ENCODE measurements at places on chromosomes 11 and 22. TPM values are rescaled to one million over a fixed set of nuclear protein-coding genes. Genes with fewer than 3 reads are reported as not detected.

- DNase-seq, result no peak
These were observed 11.4 kb upstream of the CD44 start for GRCh38 chr11:35127619-35128018.

DNA sequence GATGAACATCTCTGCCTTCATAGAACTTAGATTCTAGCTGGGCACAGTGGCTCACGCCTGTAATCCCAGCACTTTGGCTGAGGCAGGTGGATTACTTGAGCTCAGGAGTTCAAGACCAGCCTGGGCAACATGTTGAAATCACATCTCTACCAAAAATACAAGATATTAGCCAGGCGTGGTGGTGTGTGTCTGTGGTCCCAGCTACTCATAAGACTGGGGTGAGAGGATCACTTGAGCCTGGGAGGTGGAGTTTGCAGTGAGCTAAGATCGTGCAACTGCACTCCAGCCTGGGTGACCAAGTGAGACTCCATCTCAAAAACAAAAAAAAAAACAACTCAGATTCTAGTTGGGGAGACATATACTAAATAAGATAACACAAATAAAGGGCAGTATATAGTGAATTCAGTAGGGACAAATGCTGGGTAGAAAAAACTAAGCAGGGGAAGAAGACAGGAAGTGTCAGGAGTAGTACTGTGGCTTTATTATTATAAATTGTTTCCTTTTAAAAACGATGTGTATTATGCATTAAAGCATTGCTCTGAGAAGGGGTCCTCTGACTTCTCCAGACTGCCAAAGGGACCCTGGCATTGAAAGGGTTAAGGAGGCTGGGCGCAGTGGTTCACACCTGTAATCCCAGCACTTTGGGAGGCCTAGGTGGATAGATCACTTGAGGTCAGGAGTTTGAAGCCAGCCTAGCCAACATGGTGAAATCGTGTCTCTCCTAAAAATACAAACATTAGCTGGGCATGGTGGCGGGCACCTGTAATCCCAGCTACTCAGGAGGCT lies 46.7 kb downstream of the PACS1 start:
- no peak for DNase-seq

GRCh38 chr11:46743693-46744339 lies 24.8 kb downstream of the F2 start:
- no peak for DNase-seq

DNA sequence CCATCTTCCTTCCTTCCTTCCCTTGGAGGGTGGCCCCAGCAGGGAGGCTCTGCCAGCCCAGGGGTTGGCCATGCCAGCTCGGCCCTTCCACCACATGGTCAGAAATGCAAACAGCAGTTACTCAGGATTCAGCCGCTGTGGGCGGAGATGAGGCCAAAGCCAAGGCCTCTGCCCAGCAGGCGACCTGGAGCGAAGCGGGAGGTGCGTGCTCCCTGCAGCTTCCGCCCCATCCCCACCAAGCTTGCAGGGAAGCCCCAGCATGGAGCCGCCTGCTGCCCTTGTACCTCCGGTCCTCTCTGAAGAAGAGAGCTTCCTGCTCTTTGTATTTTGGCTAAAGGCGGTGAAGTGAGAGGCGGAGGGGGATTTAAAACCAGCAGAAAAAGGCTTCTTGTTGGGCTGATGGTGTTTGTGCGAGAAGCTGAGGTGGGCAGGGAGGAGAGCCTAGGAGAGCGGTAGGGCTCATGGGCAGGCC lies 50.4 kb downstream of the ANO1 start:
- no peak for DNase-seq

DNA sequence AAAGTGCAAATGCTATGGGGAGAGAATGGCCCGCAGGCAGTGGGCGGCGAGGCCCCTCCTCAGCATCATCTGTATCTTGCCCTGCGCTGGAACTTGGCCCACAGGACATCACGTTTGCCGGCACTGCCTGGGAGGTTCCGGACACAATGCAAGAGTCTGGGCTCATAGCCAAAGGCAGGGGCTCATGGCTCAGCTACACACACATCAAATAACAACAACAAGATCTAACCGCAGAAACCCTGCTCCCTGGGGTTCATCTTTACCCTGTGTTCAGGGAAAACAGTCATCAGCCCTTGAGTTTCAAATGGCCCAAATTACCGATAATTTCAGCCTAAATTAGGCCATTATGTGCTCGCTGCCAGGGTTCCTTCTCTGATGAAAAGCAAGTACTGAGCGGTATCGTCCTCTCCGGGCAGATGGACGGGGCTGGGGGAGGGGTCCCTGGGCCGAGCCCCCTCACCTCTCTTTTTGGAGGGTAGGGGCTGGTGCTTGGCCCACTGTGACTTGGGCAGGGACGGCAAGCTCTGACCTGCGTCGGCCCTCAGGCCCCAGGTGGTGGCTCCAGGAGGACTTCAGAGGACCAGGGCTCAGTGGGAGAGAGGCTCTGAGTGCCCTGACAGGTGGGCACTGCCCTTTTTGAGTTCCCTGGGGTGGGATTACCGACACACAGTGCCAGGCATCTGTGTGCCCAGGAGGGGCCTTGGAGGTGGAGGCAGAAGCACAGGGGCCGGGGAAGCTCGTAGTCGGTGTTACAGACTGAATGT lies 25.0 kb upstream of the GAL start:
- peak; percentile 36 for DNase-seq

- no peak for DNase-seq
These were observed 3.4 kb downstream of the KIAA0930 start for GRCh38 chr22:45237065-45237990.

DNA sequence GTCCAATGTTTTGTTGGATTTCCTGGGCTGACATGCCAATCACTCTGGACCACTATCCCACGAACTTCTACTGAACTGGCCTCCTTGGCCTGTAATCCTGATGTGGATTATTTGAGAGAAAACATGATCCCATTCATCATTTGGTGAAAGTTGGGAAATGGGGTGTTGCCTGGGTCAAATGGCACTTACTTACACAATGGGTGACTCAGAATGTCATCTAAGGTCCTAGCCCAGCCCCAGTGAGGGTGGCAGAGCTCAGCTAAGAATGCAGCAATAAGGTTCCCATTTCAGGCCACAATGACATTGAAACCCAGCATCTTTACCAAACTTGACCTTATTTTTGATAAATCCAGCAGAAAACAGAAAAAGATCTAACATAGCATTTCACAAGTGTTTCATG lies 8.0 kb upstream of the DSCAML1 start:
- DNase-seq, result no peak

- no peak for DNase-seq
These were observed 97.7 kb downstream of the CD44 start for GRCh38 chr11:35236667-35237003.

- DNase-seq, result no peak
These were observed 106.0 kb downstream of the RPL27A start for GRCh38 chr11:8788616-8789015.

DNA sequence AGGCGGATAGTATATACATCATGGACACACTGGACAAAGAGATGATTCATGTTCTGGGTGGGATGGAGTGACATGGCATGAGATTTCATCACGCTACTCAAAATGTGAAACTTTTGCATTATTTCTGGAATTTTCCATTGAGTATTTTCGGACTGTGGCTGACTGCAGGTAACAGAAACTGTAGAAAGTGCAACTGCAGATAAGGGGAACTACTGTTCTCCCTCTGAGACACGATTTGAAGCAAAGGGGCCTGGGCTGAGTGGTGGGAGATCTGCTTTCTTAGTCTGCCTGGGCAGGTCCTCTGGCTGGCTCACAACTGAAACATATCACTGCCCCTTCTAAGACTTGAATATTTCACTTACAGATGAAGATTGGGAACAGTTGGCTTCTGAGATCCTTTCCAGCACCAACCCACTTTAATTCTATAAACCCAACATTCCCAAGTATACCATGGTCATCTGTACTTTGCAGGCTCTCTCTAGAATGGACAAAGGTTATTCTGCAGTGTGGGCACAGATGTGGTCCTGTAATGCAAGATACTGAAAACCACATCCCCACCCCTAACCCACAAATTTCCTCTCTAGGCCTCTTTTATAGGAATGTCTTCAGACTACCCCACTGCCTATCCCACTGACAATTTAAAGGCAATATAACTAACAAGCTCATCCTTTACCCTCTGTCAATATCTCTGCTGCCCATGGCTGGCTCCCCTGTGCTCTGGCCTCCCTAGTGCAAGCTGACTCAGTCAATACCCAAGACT lies 121.1 kb downstream of the KCNC1 start:
- DNase-seq, result no peak

DNA sequence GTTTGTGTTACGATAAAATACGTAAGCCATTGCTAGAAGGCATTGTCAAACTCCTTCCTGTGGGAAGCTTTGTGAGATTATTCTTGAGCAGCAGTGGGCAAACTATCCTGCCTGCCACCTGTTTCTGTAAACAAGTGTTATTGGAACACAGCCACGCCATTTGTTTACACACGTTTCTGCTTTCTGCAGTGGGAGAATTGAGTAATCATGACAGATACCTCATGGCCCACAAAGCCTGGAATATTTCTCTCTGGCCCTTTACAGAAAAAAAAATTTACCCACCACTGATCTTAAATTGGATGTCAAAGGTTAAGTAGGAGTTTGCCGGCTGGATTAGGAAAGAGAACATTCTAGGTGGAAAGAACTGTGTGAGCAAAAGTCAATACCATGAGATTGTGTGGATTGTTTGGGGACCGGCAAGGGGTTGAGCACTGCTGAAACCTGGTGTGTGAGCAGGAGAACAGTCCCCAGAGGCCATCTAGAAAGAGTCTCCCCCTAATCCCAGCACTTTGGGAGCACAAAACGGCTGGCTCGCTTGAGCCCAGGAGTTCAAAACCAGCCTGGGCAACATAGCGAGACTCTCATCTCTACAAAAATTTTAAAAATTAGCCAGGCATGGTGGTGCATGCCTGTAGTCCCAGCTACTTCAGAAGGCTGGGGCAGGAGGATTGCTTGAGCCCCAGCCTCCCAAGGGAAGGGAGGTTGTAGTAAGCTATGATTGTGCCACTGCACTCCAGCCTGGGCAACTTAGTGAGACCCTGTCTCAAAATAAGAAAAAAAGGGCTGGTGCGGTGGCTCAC lies 6.0 kb upstream of the PLA2G6 start:
- no peak for DNase-seq

DNA sequence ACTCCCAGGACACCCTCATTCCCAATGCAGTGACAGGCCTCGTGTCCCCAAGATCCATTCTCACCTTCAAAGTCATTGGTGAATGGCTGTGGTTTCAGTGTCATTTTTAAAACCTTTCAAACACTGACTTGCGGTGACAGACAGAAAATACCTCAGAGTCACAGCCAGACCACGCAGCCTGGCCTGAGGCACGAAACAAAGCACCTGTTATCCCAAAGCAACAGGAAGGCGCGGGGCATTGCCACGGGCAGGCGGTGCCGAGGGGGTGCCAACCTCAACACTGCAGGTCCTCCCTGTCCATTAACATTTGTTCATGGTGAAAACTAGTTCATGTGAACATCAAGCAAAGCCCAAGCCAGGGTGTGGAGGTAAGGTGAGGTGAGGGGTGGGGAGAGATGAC lies 38.2 kb downstream of the RPUSD4 start:
- no peak for DNase-seq

DNA sequence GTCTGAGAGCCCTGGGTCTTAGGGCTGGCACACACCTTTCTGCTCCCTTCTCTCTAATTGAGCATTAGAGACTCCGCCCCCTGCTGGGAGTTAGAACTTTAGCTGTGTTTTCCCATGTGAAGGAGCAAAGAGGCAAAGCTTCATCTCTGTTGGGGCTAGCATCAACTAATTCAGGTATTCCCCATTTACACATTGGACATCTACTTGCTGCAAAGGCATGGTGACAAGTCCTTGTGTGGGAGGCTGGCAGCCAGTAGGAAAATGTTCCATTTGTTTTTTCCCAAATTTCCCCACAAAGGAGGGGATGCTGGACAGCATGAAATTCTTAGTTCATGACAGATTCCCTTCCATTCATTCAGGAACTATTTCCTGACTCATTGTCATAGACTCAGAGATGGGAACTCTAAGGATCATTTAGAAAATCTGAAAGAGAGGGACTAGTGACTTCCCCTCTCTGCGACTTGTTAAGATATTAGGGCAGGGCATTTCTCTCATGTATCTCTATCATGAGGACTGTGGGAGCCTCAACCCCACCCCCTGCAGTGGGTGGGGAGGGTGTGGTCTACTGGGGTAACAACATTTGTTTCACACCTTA lies 3.6 kb downstream of the CD44 start:
- no peak for DNase-seq

- DNase-seq, result no peak
These were observed 118.9 kb downstream of the PLEKHA7 start for GRCh38 chr11:16895306-16895705.

Gene OR2AT4
- polyA plus RNA-seq, result 0.04 TPM

Gene ADAMTS8
- 3.9 TPM for polyA plus RNA-seq

Gene DNHD1
- 6.3 TPM for polyA plus RNA-seq

Gene SPTY2D1
- 29.0 TPM for polyA plus RNA-seq

Gene F2
- polyA plus RNA-seq, result 0.35 TPM

Gene BEST1
- polyA plus RNA-seq, result 4.3 TPM

Gene MACROD1
- polyA plus RNA-seq, result 18.6 TPM

Gene LAYN
- 6.6 TPM for polyA plus RNA-seq

Gene MFNG
- polyA plus RNA-seq, result 4.6 TPM

Gene TMEM86A
- 8.1 TPM for polyA plus RNA-seq
